ELF-1 (cell line): ENCODE measurements at places on chromosomes 11 and 22.
A peak's percentile ranks its signal among the peaks of the same experiment; 100 is the strongest.

GRCh38 chr11:45178890-45179671, 32.6 kb downstream of the PRDM11 start:
- no peak for DNase-seq

GRCh38 chr11:118918686-118919280, 6.9 kb downstream of the BCL9L start:
- DNase-seq: no peak

DNA sequence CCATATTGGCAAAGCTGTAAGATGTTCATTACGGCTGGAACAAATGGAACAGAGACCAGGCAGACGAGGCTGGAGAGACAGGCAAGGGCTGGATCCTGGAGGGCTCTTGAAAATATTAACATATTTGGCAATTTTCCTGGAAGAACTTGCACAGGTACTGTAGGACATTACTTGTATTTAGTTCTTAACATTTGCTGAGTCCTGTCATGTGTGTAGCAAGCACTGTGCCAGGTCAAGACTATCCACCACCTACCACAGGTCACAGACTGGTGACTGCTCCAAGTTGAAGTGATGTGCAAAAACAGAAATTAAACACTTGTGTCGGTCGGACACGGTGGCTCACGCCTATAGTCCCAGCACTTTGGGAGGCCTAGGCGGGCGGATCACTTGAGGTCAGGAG, 58.7 kb upstream of the TNRC6B start:
- DNase-seq: no peak

- no peak for DNase-seq
These were observed 107.4 kb downstream of the ZBTB16 start for GRCh38 chr11:114166897-114167323.

- no peak for DNase-seq
These were observed 658 bp downstream of the STIP1 start for GRCh38 chr11:64186492-64187165.

- DNase-seq: no peak
These were observed 9.2 kb downstream of the CTNND1 start for GRCh38 chr11:57770793-57771192.

DNA sequence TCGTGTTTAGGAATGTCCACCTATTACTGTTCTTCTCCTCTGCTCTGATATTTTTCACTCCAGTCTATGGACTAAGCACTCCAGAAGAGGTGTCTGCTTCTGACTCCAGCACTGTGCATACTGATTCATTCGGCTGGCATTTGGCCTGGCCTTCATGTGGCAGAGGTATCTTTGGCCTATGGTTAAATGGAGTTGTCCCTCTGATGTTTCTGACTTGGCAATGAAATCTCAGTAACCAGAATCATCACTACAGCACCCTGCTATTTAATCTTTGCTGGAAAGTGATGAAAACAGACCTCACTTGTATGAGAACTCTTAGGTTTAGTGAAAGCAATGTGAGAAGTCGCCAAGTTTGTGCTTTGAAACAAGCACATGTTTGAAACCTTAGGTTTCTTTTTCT, 155.2 kb downstream of the MAML2 start:
- no peak for DNase-seq

DNA sequence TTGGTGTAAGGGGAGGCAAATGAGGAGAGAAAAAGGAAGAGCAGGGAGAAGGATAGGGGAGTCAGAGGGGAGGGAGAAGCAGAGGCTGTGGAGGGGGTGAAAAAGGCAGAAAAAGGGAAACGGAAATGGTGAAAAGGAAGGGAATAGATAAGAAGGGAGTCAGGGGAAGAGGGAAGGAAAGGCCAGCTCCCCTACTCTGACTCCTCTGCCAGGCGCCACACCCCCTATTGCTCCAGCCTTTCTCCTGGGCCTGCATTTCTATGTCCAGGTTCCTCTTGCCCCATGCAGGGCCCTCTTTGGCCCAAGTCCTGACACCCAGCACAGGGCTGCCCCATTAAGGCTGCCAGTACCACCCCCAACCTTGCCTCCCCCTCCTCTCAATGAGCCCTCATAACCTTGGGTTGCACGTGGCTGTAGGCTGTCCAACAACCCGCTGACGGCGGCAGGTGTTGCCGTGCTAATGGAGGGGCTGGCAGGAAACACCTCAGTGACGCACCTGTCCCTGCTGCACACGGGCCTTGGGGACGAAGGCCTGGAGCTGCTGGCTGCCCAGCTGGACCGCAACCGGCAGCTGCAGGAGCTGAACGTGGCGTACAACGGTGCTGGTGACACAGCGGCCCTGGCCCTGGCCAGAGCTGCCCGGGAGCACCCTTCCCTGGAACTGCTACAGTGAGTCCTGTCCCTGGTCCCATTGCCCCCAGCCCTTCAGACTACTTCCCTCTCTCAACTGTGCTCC, 3.4 kb upstream of the NHERF4 start:
- no peak for DNase-seq

GRCh38 chr11:29448246-29448877, 568.5 kb downstream of the KCNA4 start:
- peak; percentile 4 for DNase-seq

DNA sequence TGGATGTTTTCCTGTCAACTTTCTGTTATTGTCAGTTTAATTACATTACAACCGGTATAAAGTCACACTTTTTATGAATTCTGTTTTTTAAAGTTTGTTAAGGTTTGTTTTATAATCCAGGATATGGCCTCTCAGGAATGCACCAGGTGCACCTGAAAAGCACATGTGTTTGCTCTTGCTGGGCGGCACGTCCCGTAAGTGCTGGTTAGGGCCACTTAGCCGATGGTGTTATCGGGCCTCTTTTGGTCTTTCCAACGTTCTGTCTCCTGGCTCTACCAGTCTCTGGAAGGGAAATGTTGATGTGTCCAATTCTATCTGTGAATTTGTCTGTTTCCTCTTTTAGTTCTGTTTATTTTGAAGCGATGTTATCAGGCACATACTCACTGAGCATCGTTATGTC, 695.7 kb downstream of the BRD1 start:
- no peak for DNase-seq
